ENCODE measurements at places on chromosomes 7 and 10.

DNA sequence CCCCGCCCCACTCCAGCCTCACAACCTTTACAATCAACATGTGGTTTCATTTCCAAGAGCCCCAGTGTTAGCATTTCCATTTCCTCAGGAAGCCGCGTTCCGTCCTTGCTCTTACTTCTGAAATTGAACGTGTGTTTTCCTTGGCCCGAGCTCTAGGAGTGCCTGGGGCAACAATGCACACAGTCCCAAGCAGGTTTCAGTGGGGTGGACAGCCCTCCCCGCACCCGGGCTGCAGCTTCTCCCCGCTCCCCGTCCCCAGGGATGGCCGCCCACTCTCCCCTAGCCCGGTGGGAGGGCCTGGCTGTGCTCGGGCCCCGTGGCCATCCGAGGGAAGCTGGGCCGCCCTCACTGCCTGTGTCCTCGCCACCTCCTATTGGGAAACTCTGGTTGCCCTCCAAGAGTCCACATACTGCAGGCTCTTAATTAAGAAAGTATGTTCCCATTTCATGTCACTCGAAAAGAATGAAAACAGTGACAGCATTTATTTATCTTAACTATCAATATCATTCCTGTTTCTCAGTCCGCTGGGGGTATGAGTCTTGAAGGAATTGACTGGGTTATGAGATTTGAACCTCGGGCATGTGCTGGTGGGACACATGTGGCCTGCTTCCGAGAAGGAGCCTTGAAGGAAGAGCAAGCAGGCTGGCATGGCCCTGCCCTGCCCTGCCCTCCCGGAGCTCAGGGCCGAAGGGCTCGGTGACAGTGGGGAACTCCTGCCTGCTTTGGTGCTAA, 163.8 kb downstream of the GRK5 start:
- DNase-seq, result no peak

GRCh38 chr10:4353059-4353655, 472.9 kb upstream of the AKR1E2 start:
- no peak for DNase-seq

GRCh38 chr10:34024693-34025425, 690.4 kb upstream of the NRP1 start:
- no peak for DNase-seq

GRCh38 chr7:4742051-4742573, 33.3 kb upstream of the AP5Z1 start:
- no peak for DNase-seq

DNA sequence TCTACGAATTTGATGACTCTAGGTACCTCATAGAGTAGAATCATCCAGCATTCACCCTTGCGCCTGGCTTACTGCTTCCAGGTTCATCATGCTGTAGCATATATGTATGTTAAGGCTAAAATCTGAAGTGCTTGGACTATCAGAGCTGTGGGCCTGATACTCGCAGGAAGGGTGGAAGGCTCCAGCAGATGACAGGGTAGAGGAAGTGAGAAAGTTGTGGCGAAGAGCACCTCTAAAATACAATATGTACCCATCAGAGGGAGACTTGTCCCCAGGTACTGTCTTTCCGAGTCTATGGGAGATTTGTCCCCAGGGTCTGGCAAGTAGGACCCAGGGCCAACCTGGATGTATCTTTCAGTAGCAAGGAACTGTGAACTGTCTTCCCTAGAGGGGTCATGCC, 48.1 kb upstream of the PLEKHA1 start:
- DNase-seq, result no peak
